NCI-H1048 (cell line): ENCODE measurements at places on chromosomes 6 and 20.

- DNase-seq: no peak
Observed at GRCh38 chr6:27972750-27973149, 15.7 kb downstream of the OR2B6 start.

GRCh38 chr6:129989396-129989795, 29.0 kb upstream of the L3MBTL3 start:
- DNase-seq: no peak

DNA sequence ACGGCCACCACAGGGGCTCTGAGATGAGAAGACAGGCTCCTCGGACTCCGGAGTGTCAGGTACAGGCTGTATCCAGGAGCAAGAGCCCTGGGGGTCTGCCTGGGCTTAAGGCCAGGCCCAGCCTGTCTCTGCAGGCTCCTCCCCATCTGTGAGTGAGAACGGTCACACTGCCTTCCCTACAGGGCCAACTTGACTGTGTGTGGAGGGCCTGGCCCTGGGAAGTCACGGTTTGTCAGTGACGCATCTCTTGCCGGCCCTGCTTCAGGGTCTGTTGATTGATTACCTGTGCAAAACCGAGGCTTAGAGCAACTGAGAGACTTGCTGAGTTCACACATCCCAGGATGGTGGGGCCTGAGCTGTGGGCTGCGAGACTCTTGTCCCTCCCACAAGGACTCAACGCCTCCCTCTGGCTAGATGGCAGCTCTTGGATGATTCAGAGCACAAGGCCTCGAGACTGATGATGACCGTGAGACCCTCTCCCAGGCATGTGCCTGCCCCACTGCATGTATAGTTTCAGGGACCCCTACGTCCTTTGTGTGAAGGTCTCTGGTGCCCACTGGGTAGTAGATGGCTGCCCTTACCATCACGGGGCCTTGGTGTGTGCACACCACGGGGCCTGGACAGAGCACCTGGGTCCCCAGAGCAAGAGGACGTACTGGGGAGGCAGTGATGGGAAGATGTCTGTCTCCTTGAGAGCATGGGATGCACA, 5.9 kb downstream of the RBM38 start:
- DNase-seq: no peak

DNA sequence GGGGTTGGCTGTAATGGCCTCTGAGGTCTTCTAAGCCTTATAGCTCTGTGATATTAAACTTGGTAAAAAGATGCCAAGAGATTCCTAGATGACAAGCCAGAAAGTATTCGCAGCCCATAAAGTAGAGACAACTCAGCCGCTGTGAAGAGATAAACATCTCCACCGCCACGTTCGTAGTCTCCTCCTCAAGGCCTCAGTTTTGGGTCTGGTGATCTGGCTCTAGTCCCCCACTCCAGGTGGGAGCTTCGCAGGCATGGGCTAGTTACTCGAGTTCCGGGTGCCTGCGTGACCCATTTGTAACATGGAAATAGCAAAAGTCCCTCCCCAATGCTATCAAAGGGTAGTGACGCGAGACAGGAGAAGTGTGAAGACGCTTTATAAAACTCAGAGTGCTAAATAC, 28.3 kb upstream of the AFDN start:
- no peak for DNase-seq

DNA sequence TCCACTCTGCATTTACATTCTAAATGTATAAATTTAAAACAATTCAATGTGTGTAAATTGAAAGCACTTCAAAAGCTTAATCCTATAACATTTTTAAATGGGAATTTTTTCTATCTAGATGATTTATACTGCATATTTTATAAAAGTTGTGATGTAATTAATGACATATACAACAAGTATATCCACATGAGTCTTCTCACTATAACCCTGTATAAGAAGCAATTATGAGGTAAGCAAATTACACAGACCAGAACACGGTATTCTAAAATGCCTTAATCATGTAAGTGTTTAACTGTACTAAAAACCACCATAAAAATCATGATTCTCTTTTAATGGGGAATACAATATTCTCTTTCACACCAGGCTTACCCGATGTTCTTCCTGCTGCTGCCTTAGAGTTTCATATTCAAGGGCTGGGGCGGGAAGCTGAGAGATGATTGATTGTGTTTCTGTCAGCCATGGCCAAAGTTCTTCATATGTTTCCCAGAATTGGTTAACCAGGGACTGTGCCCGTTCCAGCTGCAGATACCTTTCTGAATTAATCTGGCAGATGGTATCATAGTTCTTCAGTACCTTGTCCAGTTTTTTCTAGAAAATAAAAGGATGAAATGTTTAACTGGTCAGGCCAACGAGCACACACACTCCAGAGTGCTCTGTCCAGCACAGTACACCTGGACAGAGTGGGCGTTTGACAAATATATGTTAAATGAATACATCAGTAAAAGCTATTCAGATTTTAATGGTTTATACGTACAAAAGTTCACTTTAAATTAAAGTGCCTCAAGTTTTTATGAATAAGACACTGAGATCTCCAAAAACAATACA, 127.4 kb downstream of the DST start:
- DNase-seq: no peak

DNA sequence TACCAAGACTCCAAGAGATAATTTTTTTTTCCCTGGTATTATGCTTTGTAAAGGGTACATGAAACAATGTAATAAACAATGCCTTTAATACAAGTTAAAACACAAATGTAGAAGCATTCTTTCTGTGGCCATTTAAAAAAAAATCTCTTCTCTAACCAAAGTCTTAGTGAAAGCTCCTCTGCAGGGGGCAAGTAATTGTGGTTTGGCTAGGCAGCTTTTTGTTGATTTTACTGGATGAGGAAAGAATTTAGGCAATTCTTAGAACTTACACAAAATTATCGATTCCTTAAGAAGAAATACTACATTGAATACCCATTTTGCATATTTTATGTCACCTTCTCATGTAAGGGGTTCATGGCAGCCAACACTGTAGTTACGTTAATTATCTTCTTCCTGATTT, 12.4 kb downstream of the TFB1M start:
- DNase-seq: no peak

DNA sequence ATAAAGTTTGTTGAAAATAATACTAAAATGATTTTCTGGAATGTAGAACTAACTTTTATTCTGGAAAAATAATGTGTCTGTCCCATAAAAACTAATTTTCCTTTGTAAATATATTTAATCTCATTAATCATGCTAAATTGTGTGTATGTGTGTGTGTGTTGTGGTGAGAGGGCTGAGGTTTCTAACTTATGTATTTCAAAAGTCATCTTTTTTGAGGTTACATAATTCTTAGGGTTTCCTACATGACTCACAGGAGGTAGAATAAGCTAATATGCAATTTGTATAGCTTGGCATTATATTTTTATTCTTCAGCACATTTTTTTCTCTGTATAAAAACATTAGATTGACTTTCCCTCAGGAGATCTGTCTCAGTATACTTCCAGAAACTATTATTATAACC, 64.1 kb upstream of the CLVS2 start:
- no peak for DNase-seq

DNA sequence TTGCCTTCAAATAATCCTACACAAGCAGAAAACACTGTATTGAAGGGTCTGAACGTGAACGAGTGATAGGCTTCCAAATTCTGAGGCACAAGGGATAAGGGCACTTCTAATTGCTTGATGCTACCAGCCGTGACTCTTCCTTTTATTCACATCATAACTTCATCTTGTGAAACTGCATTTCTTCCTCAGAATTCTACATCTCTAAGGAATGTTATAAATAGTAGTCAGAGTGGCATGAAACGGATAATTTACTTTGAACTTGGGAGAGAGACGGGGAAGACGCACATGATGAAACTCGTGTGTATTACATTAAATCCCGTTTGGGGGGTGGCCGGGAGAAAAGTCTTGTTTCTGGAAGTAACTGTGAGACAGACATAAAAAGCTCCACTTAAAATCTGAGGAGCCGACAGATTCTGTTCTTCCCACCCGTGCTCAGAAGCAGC, 754 bp downstream of the HDDC2 start:
- no peak for DNase-seq

GRCh38 chr20:23019403-23019802, 15.7 kb upstream of the SSTR4 start:
- no peak for DNase-seq

- no peak for DNase-seq
Observed at GRCh38 chr6:161459008-161459615, 185.3 kb upstream of the AGPAT4 start.

- no peak for DNase-seq
Observed at GRCh38 chr6:34352305-34352937, 40.0 kb downstream of the NUDT3 start.

GRCh38 chr6:72930556-72931132, 294.7 kb downstream of the KHDC1L start:
- DNase-seq: no peak

DNA sequence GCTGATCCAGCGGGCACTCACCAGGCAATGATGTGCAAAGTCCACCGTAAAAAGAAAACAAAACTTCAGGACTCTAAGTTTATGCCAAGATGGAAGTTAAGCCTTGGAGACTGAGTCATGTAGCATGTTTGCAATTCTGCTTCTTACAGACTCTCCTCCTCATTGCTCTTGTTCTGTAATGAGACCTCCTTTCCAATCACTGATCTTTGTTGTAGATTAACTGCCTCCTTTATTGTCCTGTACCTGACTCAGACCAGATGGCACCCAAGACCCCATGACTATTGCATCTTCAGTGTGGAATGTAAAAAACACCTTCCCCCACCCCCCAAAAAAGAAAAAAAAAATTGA, 11.2 kb downstream of the NEU1 start:
- DNase-seq: no peak

GRCh38 chr6:158611039-158611438, 33.5 kb downstream of the DYNLT1 start:
- no peak for DNase-seq

GRCh38 chr6:2970034-2970685, 1.2 kb downstream of the SERPINB6 start:
- DNase-seq: no peak

DNA sequence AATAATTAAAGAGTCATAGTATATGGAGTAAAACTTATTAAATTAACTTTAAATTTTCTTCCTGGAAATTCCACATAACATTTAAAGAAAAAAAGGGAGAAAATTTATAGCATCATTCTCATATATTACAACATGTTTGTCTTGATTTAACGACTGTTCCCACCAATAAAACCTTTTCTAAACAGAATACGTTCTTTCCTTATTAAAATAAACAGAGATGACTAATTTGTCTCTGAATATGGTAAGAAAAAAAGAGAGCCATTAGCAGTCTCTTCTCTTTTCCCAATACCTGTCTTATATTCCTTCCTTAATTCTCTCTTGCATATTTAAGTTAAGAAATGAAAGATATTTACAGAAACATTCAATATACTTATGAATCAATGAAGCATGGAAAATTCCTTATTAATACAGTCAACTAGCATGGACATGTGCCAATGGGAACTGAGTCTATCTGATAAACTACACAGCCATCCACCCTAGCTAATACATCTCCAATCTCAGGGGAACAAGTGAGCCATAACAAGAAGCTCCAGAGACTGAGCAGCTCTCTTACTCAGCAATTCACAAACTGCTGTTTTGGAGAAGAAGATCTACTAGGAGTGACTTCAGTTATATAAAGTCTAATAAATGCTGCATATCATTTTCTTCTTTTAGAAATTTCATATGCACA, 347.1 kb upstream of the MANEA start:
- no peak for DNase-seq

DNA sequence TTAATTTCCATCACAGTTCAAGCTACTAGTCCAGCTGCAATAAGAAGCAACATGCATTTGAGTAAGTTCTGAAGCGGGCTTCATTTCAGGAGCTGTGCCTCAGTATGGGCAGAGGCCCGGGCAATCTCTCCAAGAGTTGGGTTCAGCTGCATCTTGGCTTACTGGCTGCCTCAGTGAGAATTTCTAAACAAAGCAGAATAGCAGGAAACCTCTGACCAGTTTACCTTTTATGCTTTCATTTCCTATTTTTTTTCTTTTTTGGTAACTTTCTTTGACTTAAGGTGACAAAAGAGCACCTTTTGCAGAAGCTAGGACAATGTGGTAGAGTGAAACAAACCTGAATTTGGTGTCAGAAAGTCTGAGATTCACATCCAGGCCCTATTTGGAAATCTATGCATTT, 51.0 kb upstream of the FBXO30 start:
- no peak for DNase-seq

- DNase-seq: no peak
Observed at GRCh38 chr6:111668410-111668809, 62.7 kb upstream of the TRAF3IP2 start.

DNA sequence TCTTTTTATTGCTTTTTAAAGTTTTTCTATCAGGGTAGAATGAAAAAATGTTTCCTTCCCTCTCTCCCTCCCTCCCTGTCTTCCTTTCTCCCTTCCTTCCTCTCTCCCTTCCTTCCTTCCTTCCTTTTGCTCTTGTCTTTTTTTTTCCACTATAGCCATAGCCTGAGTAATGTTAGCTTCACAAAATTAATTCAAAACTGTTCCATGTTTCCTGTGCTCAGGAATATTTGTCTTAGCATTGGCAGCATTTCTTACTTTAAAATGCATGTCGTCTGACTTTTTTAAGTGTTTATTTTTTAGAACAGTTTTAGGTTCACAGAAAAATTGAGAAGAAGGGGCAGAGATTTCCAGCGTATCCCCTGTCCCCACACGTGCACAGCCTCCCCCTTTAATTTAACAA, 730.8 kb upstream of the CITED2 start:
- DNase-seq: no peak

DNA sequence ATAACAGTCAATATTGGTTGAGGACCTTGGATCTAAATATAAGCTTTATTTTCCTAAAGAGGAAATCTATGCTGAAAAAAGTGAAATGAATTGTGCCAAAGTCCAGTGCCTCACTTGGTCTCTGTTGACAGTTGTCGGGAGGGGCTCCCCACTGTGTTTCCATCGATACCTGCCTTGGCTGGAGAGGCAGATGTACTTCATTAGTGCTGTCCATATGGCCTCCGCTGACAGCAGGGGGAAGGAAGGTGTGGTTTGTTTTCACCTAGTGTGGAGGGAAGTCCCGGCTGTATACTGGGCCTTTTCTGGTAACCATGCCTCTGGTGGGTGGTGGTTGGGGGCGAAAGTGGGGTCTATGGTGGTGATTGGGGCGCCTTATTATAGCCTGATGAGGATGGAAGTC, 42.7 kb downstream of the CD2AP start:
- no peak for DNase-seq

DNA sequence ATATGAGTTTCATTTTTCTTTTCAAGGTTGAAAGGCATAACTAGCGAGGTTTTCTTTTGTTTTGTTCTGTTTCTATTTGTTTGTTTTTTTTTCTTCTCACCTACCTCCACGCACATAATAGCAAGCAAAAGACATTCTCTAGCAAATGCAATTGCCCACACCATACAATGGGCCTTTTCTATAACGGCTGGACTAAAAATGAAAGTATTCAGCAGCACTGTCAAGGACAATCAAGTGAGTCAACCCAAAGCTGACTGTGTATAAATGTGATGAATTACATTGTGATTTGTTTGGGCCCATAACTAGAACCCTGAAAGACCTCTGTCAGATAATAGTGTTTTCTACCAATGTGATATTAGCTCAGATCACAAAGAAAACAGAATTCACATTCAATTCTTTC, 496.7 kb downstream of the RNF144B start:
- DNase-seq: no peak

DNA sequence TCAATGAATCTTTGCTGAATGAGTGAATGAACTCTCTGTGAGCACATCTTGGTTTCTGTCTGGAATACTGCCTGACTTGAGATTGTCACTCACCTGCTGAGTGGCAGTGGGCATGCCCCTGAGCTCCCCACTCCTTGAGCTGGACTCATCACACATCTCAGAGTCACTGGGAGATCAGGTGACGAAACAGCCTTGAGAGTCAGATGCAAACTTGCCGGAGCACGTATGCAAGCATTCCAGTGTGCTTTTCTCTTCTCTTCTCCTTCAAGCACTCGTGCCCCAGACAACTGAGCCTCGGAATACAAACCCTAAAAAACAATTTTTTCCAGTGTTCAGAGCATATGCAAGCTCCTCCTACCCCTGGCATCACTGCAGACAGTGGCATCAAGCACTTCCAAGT, 9.4 kb upstream of the BMP7 start:
- DNase-seq: no peak
